DMS79 treated with DMSO at 0.1 percent for 48 hours (cell line): ENCODE measurements at places on chromosomes 3 and 15.

DNA sequence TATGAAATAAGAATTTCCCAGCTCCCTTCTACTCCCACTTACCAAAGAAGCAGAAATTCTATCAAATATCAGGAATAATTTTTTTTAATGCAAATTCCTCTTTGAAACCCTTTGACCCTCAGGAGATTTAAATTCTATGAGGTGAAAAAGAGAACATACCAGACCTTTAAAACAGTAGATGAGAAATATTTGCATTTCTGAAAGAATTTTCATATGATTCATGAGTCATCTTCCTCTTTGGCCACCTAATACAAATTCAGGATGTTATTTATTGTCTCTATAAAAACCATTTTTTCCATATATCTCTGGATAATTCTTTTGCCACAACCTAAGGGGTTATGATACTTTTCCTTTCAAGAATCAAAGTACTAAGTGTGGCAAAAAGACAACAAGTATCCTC, 67.3 kb upstream of the ST3GAL6 start:
- no peak for DNase-seq

- DNase-seq: no peak
Observed at GRCh38 chr15:101050623-101051290, 131.6 kb downstream of the LRRK1 start.

GRCh38 chr3:48042071-48042760, 26.0 kb upstream of the MAP4 start:
- DNase-seq: no peak

DNA sequence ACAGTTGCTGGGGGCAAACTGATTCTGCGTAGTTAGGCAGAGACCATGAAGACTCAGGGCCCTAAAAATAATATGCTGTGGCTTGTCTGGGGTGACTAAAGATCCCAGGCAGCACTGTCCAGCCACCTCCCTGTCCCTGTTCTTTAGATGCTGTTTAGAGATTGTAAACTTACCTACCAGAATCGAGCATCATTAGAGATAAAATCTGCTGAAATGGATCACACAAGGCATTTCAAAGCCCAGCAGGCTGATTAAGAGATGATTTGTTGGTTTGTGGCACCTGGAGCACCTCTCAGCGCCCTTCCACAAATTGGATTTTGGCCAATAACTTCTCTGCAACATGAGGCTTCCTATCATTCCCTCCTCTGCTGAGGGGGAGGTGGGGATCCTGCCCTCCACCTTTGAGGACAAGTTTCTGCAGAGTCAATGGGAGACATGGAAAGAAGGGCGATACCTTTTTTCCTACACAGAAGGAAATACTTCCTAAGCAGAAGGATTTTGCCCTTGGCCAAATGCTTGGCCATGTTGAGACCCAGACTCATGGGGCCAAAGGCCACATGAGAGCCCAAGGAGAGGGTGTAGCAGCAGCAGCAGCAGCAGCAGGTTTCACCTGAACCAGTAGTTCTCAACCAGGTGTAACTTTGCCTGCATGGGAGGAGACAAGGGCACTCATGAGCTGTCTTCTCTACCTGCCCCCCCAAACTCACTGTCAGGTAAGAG, 37.5 kb downstream of the SEMA5B start:
- peak; percentile 79 for DNase-seq

- DNase-seq: peak; percentile 54
Observed at GRCh38 chr3:50226888-50227389, 9.1 kb upstream of the GNAI2 start.

- DNase-seq: no peak
Observed at GRCh38 chr15:64166102-64166890, 3.5 kb upstream of the PPIB start.

GRCh38 chr3:9786825-9787669, 5.2 kb downstream of the TADA3 start:
- no peak for DNase-seq

GRCh38 chr3:117674321-117674720, 964.7 kb downstream of the TUSC7 start:
- no peak for DNase-seq

GRCh38 chr3:148757238-148758215, 59.8 kb downstream of the AGTR1 start:
- no peak for DNase-seq
